ENCODE measurements at places on chromosomes 6 and 20.

- DNase-seq, result no peak
These were observed 88.1 kb downstream of the CDH4 start for GRCh38 chr20:61340157-61340556.

DNA sequence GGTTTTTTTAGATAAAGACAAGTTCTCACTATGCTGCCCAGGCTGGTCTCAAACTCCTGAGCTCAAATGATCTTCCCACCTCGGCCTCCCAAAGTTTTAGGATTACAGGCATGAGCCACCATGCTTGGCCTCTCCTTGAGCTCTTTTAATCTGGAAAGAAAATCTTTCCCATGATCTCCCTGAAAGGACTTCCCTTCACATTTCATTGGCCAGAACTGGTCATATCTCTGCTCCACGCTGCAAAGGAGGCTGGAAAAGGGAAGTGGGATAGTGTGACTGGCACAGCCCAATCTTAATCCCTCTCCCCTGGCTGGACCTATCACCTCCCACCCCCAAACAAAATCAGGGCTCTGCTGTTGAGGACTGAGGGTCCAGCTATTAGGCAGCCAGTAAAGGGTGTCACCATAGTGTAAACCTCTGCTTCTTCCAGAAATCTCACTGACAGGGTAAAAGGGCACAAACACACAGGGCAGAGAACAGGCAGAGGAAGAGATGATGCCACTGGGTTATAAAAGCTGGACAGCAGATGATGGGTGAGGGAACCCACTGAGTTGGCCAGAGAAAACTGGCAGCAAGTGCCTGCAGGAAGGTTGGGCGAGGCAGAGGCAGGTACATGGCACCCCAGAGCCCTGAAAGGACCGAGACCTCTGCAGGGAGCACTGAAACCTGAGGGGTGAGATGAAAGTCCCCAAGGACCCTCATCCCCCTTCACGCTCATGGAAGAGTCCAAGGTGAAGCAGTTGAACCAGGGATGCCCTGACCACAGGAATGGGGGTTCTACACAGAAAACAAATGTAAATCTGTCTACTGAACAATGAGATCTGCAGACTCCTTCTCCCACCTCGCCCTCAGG lies 83.1 kb upstream of the PTPN1 start:
- no peak for DNase-seq

GRCh38 chr6:125804264-125804663 lies 13.5 kb downstream of the NCOA7 start:
- DNase-seq, result no peak

DNA sequence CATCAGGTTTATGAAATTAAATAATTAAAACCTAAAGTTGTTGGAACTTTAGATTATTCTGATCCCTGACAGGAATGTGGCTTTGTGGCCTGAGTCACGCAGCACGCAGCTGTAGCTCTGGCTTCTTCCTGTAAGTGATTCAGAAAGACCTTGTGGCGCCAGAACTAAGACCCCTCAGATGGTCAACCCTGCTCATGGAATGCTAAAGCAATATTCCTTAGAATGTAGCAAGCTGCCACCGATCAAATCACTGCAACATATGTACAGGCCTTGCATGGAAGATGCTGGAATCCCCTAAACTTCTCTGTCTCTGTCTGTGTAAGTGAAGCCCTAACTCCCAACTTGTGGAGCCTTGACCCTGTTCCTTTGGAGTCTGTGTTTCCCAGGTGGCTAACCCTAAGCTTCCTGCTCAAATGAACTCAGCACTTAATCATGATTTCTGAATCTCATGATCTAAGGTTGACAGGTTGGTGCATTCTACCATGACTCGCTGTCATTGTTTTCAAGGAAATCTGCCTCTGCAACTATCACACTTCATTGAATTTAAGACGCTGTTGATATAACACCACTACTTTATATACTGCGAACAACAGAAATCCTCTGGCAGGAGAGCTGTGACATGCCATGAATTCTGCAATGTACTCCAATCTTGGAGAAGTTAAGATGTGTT lies 111.2 kb upstream of the CST7 start:
- no peak for DNase-seq

DNA sequence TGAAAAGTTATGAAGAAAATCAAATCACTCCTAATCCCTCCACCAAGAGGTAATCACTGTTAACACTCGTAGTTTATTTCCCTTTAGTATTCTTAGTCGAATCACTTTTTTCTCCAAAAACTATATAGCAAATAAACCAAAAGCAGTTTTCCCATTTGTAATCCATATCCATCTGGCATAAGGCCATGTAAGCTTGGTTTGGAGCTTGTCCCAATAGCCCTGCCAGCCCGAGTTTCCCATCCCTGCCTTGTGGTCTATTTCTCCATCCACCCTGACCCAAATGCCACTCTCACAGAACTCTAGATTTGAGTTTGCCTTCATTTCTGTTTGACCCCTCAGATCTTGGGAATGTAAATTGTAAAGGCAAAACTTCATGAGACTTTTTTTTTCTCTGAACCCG lies 71.8 kb upstream of the DSP start:
- no peak for DNase-seq

DNA sequence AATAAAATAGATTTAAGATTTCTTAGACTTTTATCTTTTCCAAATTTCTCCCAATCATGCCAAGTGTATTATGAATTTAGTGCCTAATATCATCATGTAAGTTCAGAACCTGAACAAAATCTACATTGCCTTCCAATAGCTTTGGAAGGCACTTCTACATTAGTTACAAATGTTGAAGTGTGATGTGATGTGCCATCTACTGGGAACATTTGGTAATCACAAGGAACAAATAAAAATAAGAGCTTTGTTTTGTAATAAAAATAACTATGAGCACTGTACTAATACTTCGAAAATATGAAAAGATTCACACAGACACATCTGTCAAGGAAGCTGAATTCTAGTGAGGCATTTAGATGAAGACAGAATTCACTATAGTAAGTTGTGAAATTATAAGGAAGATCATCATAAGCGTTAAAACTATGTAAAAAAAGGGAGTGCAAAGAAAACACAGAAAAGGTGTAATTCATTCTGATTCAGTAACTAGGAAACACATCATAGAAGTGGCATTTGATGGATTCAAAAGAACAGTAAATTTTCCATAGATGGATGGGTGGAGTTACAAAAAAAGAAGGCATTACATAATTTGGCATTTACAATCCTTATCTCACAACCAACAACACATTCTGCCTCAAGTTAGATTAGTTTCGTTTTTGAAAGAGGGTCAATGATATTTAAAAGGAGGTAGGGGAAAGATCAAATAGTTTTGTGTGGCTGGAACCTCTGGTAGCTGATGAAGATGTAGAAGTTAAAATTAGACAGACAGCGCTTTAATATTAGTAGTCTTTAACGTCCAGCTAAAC lies 161.0 kb downstream of the ASCC3 start:
- DNase-seq, result no peak

- no peak for DNase-seq
These were observed 94.7 kb downstream of the PDE10A start for GRCh38 chr6:165568326-165568725.

DNA sequence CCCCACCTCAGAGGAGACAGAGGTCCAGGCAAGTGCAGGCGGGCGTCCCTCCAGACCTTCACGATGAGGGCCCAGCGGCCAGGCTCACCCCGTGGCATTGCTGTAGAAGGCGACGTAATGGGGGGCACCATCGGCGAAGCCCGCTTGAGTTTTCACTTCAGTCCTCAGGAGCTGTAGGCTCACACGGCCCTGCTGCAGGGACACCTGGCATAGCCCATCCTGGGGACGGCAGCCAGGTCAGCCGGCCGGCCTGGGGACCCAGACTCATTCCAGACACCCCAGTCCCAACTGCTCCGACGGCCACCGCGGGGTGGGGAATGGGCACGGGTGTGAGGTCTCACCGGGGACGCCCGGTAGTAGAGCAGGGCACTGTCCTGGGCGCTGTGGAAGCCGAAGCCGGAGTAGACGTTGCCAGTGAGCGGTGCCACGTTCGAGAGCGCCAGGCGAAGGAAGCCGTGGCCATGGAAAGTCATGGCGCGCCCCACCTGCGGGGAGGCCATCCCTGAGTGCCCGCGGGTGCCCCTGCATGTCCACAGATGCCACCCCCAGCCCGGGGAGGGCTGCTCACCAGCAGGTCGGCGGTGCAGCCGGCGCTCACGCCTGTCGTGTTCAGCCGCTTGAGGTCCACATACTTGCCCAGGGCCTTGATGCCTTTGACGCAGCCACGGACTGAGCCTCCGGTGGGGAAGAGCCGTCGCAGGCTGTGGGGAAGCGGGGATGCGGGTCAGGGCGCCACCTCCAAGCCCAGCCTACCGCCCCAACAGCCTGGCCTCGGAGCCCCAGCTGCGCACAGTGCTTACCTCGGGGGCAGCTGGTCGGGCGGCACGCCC lies 9.2 kb downstream of the ADRM1 start:
- DNase-seq, result no peak

DNA sequence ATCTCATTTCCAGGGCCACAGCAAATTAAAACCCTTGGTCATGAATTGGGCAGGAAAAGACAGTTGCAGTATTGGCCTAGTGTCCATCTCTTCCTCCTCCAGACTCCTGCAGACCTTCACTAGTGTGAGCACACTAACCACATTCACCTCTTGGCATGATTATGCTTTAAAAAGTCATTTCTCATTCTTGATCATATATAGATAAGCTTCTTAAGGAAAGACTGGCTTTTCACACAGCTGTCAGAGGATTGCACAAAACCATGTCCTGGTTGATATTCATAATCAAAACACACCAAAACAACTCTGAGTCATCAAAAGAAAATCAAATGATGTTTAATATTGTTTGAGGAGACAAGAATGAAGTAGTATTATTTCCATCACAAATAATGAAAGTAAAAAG lies 52.1 kb downstream of the TMEM200A start:
- no peak for DNase-seq

- no peak for DNase-seq
These were observed 68.9 kb downstream of the TULP4 start for GRCh38 chr6:158381214-158381613.

DNA sequence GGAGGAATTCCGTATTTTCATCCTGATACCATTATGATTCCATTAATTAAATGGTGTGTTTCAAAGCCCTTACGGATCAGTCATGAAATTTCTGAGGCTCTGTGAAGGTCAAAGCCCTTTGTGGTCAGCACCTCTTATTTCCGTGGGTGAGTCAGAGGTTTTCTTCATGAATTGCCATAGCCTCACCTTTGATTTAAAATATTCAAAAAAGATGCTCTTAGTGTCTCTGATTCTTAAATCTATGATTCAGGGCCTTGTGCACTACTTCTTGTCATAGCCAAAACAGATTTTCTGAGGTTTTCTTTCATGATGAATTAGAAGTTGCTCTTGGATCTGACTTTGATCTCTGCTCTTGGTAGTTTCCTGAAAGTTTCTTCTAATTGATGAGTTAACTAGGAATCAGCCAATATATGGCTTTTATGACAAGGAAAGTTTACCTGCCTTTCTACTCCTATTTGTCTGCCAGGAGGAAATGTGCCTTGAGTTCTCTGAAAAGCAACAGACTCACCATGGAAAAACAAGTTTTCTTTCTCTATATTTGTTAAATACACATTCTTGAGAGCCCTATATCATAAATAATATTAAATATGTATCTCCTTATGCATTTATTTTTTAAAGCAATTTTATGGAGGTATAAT lies 613.0 kb downstream of the UTRN start:
- DNase-seq, result no peak

- DNase-seq, result no peak
These were observed 324.7 kb upstream of the RUNX2 start for GRCh38 chr6:45003387-45003786.

- peak; percentile 47 for DNase-seq
These were observed 2.9 kb downstream of the EEF1A2 start for GRCh38 chr20:63495741-63496595.

DNA sequence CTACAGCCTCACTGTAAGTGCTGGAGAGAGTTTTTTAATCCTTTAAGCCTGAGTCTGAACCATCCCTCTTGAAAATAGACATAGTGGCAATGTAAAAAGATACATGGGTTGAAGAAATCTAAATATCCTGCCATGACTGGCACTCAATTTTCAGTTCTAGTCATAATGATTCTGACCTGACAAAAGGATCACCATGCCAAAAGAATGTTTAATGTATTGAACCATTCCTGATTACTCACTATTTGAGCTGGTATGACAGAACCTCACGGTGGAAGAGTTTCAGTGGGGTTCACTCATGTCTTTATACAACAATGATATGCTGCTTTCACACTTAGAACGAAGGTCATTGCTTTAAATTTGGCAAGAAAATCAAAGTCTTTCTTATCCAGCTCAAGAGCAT lies 93.4 kb downstream of the HIVEP2 start:
- no peak for DNase-seq

- no peak for DNase-seq
These were observed 690 bp downstream of the TULP1 start for GRCh38 chr6:35512006-35512405.

DNA sequence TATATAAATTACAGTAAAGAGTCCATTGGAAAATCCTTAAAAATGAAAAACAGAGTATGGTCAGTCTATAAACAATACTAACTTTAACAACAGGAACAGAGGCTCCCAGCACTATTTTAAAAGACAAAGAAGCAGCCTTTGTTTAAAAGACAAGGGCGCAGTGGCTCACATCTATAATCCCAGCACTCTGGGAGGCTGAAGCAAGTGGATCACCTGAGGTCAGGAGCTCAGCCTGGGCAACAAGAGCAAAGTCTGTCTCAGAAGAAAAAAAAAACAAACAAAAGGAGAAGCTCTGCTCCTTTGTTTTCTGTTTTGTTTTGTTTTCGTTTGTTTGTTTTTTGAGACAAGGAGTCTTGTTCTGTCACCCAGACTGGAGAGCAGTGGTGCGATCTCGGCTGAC lies 89.4 kb downstream of the DTNBP1 start:
- DNase-seq, result no peak

- no peak for DNase-seq
These were observed 221.9 kb upstream of the CDH4 start for GRCh38 chr20:61030130-61030529.

DNA sequence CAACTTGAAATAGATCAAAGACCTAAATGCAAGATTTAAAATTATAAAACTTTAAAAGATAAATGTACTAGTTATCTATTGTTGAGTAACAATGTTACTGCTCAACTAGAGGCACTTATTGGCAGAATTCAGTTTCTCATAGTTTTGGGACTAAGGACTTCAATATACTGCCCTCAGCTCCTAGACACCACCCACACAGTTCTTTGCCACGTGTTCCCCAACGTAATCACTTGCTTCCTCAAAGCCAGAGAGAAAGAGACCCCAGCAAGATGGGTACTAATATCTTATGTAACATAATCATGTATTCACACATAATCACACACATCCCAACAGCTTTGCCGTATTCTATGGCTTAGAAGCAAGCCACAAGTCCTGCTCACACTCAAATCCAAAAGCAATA lies 50.3 kb upstream of the SLC22A16 start:
- DNase-seq, result no peak

- no peak for DNase-seq
These were observed 126.9 kb upstream of the TIAM2 start for GRCh38 chr6:154868143-154868594.

DNA sequence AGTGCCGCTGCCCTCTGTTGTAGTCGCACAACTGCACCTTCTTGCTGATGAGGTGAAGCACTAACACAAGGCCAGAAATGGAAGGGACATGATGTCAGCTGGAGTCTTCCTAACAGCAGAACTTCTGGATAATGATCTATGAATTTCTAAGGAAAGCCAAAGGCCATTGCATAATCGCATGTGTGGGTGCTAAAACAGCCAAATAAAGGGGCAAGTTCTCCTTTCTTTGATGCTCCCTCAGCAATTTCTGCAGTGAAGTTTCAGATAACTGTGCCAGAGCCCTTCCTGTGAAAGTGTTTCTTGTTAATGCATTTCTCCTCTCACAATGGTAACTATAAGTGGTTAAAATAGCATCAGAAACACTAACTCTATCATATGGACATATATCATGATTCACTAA lies 8.0 kb upstream of the F13A1 start:
- DNase-seq, result no peak
